ENCODE measurements at places on chromosomes 6 and 20.

DNA sequence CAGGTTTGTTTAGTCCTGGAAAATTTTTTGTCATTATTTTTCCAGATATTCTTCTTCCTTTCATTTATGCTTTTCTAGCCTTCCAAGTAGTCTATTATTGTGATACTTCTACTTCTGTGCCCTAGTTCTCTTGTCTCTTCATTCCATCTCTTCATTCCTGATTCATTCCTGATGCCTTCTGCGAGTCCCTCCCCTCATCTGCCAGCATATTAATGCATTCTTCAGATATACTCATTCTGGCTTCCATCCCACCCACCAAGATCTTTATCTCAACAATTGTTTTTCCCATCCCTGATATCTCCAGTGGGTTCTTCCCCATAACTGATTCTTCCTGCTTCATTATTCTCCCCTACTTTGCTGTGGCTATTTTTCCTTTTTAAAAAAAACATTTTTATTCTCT lies 35.2 kb downstream of the ALDH5A1 start:
- DNase-seq, result no peak

- no peak for DNase-seq
Measured at GRCh38 chr6:25312703-25313102, 33.5 kb downstream of the CARMIL1 start.

DNA sequence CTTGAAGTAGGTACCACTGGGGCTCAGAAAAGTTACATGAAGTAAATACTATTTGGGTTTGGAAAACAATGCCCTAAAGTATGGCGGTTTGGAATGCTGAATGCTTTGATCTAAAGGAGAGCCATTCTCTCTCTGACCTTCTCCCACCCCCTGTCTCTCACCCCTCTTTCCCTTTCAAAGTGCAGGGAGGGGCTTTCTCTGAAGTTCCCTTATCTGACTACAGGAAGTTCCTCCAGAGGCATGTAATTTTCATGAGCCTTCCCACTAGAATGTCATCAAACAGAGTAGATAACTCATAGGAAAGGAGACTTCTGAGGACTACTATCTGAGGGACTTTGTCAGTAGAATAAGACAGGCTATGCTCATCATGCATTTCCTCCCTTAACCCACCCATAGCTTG lies 216.7 kb upstream of the PCSK2 start:
- no peak for DNase-seq

DNA sequence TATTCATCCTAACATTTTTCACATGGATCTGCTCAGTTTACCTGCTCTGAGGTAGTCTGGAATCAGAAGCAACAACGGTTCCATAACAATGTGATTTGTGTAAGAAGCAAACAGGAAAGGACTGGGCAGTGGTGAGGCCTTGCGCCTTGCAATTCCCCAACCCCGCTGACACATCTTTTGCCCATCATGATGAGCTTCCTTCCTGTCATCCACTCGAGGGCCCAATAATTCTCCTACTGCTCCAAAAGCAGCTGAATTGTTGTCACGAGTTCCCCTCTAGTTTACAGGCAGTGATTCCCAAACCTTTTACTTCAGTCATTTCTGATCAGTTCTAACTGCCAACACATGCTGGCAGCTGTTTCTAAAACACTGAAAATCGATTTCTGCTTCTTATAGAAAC lies 22.9 kb downstream of the STX7 start:
- DNase-seq, result no peak

DNA sequence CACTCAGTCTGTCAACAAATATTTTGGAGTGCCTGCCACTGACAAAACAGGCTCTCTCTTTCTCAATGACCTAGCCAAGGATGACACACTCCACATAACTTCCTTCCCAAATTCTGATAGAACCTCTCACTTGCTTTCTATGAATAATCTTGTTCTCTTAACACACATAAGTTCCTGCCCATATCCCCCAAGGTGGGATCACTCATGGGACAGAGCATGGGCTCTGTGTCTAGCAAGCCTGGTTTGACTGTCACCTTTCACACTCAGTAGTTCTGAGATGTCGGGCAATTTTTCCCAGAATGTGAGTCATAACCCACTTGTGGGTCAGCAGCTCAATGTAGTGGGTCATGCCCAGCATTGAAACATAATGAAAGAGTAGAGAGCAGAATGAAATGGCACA lies 78.1 kb downstream of the LRFN2 start:
- DNase-seq, result no peak

DNA sequence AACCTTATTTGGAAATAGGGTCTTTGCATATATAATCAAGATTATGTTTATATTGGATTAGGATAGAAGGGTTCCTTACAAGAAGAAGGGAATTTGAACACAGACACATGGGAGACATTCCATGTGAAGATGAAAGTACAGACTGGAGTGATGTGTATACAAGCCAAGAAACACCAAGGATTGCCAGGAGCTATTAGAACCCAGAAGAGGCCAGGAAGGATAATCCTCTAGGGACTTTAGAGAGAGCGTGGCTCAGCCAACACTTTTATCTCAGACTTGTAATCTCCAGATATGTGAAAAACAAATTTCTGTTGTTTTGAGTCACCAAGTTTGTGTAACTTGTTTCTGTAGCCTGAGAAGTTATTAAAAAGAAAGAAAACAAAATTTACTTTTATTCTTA lies 1173.9 kb upstream of the CITED2 start:
- no peak for DNase-seq

GRCh38 chr20:15889514-15890256 lies 683.6 kb downstream of the KIF16B start:
- no peak for DNase-seq

DNA sequence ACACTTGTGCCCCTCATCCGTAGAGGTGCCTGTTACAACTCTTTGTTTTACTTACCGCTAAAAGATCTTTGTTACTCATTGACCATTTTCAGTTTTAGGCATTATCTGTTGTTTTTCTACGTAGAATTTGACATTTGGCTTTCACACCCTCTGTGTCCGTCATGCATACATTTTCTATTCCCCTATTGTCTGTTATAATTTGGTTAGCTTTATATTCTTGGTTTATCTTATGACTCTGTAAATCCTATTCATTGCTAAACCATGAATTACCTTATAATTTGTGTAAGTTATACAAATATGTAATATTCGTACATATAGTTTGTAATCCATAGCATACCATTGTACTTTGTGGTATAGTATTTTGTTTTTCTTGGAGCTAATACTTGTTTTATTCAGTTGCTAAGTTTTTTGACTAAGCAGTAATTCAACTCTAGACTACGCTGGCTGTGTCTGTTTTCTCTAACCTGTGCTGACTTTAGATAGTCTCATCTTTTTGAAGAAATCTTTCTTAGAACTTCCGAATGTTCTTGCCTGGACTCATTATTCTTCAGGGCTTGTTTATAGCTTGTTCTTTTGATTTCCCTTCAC lies 21.8 kb downstream of the CDC5L start:
- no peak for DNase-seq

GRCh38 chr6:167932468-167933276 lies 64.8 kb upstream of the KIF25 start:
- DNase-seq, result no peak

DNA sequence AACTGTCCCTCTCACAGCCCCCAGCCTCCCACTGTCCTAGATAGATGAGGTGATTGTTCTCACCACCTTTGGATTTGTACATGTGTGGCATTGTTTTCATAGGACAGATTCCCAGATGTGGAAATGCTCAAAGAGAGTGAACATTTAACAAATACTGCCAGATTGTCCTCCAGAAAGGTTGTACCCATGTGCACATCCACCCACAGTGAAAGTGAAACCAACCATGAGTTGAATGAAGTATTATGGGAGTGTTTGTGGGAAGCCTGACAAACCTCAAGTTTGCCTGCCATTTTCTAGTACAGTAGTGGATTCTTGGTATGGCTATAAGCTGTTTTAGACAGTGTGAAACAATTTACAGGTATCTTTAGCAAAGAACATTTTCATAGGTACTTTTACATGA lies 42.7 kb downstream of the ANKRD6 start:
- no peak for DNase-seq

DNA sequence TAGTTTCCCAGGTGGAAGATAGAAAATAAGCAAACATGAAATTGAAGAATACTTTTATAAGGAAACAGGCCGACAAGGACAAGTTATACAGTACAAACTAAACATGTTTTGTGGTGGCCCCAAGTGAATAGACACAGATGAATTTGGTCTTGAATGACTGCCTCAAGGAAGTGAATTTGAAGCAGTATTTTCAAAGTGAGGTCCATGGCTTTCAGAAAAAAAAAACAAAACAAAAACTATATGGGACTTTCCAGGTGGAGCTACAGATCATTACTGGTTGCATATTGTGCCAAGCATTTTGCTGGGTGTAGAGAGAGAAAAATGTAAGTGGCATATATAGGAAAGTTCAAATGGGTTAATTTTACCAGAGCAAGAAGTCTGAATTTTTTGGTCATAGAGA lies 68.8 kb downstream of the CYB5R4 start:
- no peak for DNase-seq

DNA sequence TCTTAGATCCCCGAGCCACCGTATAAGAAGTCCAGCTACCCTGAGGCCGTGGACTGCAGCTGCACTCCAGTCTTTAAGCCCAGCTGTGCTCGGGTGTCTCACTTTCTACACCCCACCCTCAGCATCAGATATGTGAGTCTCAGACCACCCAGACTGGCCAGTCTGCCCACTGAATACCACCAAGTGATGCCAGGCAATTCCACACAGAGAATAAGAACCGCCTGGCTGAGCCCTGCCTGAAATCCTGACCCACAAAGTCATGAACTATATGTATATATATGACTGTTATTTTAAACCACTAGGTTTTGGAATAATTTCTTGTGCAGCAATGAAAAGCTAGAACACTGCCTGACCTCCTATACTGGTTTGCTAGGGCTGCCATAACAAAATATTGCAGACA lies 106.7 kb downstream of the FOXF2 start:
- DNase-seq, result no peak

GRCh38 chr6:24967211-24967610 lies 31.5 kb upstream of the RIPOR2 start:
- DNase-seq, result no peak

DNA sequence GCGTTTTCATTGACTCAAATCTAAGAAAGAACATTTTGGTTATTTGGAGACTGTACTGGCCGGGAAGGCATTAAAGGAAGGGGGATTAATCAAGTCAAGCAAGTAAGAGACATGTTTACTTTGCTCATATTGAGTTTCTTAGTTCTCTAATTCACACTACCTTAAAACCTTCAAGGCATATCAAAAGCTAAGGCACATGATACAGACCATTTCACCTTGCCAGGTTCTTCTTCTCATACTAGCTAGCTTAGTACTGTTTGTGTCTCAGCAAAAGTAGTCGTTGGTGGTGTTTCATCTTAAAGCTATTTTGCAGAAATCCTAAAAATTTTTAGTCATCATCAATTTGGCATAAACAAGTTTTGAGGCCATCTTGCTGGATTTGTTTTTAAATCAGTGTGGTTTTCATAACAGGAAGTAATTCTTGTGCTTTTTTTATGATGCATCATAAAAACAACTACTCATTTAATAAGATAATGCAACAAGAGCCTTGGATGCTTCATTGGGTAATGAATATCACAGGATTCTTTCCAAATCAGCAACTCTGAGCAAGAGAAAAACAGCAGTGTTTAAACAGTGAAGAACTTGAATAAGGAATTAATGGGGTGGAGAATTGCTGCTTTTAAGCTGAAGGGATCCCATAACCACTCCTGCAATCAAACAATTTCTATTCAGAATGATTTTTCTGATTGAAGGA lies 425.3 kb downstream of the EPM2A start:
- no peak for DNase-seq

- DNase-seq, result no peak
Measured at GRCh38 chr20:22411627-22412450, 172.5 kb downstream of the FOXA2 start.

DNA sequence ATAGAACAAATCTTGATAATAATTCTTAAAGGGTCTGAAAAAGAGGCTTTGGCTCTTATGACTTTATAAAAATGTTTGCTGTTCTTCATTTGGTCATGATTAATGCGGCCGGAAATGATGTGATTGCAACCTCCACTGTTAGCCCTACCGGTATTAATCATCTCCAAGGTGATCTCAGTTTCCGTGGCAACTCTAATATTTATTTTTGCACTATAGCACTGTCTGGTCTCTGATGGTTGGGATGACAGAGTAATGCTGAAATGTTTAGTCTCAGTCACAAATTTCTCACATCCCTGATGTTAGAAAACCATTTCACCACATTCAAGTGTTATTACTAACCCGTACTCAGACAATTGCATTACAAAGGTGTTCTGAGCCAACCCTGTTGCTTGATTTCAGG lies 87.4 kb downstream of the TMEM200A start:
- DNase-seq, result no peak

DNA sequence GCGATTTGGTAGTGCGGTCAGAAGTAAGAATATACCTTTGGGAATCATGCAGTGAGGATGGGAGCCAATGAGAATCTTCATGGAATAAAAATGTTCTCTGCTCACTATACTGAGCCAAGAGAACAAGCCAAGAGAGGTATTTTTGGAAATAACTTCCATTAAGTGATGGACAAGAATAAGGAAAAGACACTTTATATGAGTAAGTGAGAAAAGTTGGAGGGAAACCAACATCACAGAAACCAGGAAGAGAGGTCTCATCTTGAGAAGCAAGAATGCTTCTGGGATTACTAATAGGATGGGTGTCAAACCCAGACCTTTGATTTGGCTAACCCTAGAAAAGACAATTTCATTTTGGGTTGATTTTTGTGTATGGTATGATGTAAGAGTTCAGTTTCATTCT lies 181.2 kb upstream of the JAG1 start:
- no peak for DNase-seq

GRCh38 chr6:128807577-128807976 lies 75.4 kb upstream of the LAMA2 start:
- DNase-seq, result no peak

DNA sequence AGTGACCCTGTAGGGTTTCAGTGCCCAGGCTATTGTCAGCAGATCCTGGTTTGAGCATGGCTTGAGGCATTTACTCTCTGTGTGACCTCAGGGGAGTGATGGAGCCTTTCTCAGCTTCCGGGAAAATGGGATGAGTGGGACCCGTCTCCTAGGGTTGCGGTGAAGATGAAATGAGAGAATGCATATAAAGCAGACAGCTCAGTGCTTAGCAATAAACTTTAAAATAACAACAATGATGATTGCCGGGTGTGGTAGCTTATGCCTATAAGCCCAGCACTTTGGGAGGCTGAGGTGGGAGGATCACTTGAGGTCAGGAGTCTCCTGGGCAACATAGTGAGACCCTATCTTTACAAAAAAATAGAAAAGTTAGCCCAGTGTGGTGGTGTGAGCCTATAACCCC lies 106.0 kb upstream of the MTHFD1L start:
- no peak for DNase-seq

DNA sequence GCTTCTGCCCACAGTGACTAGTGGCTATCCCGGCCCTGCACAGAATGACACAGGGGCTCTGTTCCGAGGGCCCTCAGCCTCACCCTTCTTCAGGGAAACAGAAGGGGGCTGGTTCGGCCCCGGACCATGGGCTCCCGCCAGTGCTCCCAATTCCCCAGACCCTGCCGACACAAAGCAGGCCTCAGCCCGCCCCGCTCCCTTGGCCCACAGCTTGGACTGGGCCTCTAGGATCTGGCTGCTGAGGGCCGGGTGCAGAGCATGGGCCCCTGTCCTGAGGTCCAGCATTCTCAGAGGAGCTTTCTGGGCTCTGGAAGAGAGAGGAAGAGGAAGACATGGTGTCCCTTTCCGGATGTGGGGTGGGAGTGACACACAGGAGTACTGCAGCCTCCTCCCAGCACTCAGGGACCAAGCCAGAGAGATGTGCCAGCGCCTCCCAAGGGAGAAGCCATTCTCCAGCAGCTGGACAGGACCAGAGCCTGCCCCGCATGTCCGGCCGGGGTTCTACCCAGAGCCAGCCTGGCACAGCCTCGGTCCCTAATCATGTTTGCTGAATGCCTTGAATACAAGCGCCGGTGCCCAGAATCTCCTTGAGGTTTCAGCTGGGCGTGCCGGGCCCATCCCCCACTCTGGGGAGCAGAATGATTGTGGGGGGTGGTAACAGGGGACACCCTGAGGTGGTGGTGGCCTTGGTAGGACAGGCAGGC lies 23.9 kb downstream of the C20orf203 start:
- no peak for DNase-seq
